ENCODE measurements at places on chromosomes 2 and 18. TPM values are rescaled to one million over a fixed set of nuclear protein-coding genes. Genes with fewer than 3 reads are reported as not detected.

MFSD6 gene
- 55.8 TPM for total RNA-seq

- no peak for DNase-seq
- H3K4me1 ChIP-seq, result peaks cover 13% of the 10 kb centered on the region
- no peaks in the 10 kb centered on the region for H3K36me3 ChIP-seq
- H3K4me3 ChIP-seq, result no peak overlapping the region
Measured at GRCh38 chr2:165277860-165278656, 38.8 kb downstream of the SCN2A start.

DNA sequence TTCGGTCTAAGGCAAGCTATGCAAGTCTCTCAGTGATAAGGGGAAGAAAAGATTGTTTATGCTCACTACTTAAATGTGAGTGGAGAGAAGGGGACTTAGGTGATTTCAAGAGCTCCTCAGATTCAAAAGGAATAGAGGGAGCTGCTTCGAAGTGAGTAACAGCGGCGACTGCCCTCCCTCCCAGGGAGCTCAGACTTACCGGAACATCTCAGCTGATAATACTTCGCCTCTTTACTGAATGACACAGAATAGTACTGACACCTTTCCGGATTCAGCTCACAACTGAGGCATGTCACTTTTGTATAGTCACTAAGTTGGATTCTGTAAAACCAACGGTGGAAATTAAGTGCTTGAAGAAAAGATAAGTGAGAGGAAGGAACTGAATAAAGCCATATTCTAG, 55.5 kb downstream of the DPP4 start:
- no peak overlapping the region for H3K27ac ChIP-seq
- H3K27me3 ChIP-seq, result no peaks in the 10 kb centered on the region
- no peak for DNase-seq
- no peak overlapping the region for H3K4me3 ChIP-seq
- no peaks in the 10 kb centered on the region for H3K4me1 ChIP-seq
- H3K36me3 ChIP-seq, result peaks cover 3% of the 10 kb centered on the region

GPR35 gene
- total RNA-seq, result 3.4 TPM

GRCh38 chr2:223026357-223027110, 25.5 kb upstream of the KCNE4 start:
- DNase-seq, result no peak
- H3K4me1 ChIP-seq, result no peaks in the 10 kb centered on the region
- no peaks in the 10 kb centered on the region for H3K27me3 ChIP-seq
- no peak overlapping the region for H3K4me3 ChIP-seq
- H3K36me3 ChIP-seq, result no peaks in the 10 kb centered on the region
- H3K27ac ChIP-seq, result no peak overlapping the region

GRCh38 chr2:112474844-112475486, 7.0 kb upstream of the TTL start:
- no peaks in the 10 kb centered on the region for H3K4me1 ChIP-seq
- H3K36me3 ChIP-seq, result no peaks in the 10 kb centered on the region
- H3K4me3 ChIP-seq, result no peak overlapping the region
- DNase-seq, result no peak

MBP gene
- 78.9 TPM for total RNA-seq

Data from upper lobe of right lung (tissue), 1 donor.